Forelimb muscle (tissue), 1 donor: ENCODE measurements at places on chromosomes 1 and 21. TPM values are rescaled to one million over a fixed set of nuclear protein-coding genes. Genes with fewer than 3 reads are reported as not detected.

FAM72D gene
- 1.8 TPM for polyA plus RNA-seq

C1orf87 gene
- 0.80 TPM for polyA plus RNA-seq

B3GALT6 gene
- 16.3 TPM for polyA plus RNA-seq

ANGPTL7 gene
- polyA plus RNA-seq: 1.3 TPM

HSPA13 gene
- 27.5 TPM for polyA plus RNA-seq

SPRR5 gene
- not detected for polyA plus RNA-seq

ELF3 gene
- 0.20 TPM for polyA plus RNA-seq

PLCH2 gene
- 0.63 TPM for polyA plus RNA-seq

MYOG gene
- polyA plus RNA-seq: 442 TPM

ZFYVE9 gene
- 19.8 TPM for polyA plus RNA-seq

FAM131C gene
- 0.14 TPM for polyA plus RNA-seq

NUAK2 gene
- 0.49 TPM for polyA plus RNA-seq

S100A14 gene
- 0.18 TPM for polyA plus RNA-seq

GUCA2A gene
- not detected for polyA plus RNA-seq

SLFNL1 gene
- 0.59 TPM for polyA plus RNA-seq

CCDC181 gene
- 0.53 TPM for polyA plus RNA-seq
